Activated CD4-positive, alpha-beta T cell treated with anti-CD3 and anti-CD28 coated beads, Interleukin-10, Interleukin-2, amounts not matched to agents 100 ng/mL and 50 ng/mL, durations not matched to agents 16 hours and 8 hours (primary cell): ENCODE measurements at places on chromosomes 4 and X.
A peak's percentile ranks its signal among the peaks of the same experiment; 100 is the strongest.

- DNase-seq, result peak; percentile 62
Observed at GRCh38 chrX:65926095-65927019, 113.5 kb downstream of the VSIG4 start.

DNA sequence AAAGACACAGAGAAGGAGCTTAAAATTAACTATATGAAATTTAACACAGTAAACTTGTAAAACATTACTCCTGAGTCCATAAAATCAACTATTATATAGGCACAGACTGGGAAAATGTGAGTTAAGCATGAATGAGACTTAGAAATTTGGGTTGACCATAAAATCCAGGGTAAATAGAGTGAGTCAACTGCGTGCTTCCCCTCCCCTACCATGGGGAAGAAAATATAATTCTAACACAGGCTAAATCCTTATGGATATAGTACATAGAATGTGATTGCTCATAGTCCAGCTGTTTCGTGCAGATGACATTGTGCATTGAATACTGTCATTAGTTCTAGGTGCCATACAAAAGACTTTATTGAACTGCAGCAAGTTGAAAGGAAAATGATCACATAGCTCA is 42.2 kb downstream of the KLHL5 start:
- DNase-seq, result no peak

DNA sequence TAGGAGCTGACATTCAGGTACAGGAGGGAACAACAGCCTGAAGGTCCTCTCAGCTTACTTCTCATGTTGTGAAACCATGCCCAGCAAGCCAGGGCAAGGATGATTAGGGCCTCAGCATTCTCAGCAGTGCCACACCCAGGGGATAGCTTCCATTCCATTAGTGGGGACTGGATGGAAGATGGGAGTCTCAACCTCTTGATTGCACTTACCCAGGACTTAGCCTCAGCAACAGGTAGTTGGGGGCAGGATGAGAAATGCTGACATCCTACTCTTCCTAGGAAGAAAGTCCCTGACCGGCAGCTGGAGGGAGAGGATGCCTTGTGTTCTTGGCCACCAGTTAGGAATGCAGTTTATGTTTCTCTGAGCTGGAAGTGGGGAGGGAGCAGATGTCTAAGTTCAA is 8.8 kb upstream of the BEX3 start:
- DNase-seq, result no peak

DNA sequence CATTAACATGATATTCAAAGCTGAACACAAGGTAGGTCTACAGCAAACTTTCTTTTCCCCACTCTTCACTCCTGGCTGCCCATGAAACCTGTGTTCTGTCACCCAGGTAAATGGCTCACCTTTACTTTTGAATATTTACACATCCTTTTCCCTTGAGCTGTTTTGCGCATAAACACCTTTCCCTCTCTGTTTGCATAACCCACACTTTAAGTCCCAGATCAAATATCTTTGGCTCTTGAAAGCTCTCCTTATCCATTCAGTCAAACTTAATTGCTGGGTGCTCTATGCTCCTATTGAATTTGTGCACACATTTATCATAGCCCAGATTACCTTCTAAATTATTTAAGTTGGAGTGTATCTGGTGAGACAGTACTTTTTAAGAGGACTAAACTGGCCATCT is 51.7 kb upstream of the ATP8A1 start:
- DNase-seq, result no peak

DNA sequence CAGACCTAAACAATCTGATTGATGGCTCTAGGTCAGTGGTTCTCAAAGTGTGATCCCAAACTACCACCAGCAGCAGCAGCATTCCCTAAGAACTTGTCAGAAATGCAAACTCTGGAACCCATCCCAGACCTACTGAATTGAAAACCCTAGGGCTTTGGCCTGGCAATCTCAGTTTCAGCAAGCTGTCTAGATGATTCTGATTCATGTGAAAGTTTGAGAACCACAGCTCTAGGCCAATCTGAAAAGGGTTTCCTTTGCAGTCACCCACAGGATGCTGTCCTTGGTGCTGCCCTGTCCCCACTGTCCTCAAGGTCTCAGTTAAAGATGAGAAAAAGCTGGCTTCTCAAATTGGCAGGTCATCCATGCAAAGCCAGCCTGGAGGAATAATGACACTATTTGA is 34.8 kb downstream of the SMPX start:
- DNase-seq, result no peak

DNA sequence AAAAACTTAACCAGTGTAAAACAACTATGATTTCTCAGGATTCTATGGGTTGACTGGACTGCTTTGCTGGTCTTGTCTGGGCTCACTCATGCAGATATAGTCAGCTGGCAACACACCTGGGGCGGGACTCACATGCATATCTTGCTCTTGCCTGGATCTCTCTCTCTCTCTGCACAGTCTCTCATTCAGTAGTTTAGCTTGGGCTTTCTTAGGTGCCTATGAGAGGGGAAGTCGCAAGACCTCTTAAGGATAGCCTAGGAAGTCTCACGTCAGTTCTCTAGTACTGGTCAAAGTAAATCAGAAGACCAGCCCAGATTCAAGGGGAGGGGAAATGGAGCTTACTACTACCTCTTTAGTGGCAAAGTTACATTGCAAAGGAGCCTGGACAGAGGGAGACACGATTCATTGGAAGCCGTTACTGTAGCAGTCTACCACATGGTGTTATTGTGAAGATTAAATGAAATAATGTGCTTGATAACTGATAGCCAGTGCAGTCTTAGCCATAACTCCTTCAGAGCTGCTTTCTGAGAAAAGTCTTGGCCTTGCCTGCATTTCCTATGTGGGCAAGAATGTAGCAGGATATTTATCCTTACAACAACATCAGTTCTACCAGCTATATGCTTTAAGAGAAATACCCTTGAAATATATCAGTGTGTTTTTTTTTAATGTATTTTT is 2.1 kb downstream of the COPS4 start:
- no peak for DNase-seq

- no peak for DNase-seq
Observed at GRCh38 chrX:105765691-105766090, 56.6 kb upstream of the NRK start.

DNA sequence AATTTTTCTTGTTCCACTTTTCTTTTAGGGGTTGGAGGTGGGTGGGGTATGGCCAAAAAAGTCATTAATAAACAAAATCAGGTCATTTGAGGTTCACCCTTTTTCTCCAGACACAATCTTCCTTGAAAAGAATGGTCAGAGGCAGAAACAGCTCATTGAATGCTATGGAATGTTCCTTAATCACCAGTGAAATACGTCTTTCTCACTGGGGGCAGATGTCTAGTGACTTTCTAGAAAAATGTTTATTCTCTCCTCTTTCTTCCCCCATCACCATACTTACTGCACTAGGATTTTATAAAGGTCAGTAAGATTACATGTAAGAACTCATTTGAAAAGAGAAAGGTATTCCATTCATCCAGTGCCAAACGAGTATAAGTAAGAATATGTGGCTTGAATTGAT is 44.5 kb downstream of the MGST2 start:
- DNase-seq, result no peak

GRCh38 chrX:125436855-125437254 is 117.2 kb downstream of the TEX13C start:
- DNase-seq, result peak; percentile 46

DNA sequence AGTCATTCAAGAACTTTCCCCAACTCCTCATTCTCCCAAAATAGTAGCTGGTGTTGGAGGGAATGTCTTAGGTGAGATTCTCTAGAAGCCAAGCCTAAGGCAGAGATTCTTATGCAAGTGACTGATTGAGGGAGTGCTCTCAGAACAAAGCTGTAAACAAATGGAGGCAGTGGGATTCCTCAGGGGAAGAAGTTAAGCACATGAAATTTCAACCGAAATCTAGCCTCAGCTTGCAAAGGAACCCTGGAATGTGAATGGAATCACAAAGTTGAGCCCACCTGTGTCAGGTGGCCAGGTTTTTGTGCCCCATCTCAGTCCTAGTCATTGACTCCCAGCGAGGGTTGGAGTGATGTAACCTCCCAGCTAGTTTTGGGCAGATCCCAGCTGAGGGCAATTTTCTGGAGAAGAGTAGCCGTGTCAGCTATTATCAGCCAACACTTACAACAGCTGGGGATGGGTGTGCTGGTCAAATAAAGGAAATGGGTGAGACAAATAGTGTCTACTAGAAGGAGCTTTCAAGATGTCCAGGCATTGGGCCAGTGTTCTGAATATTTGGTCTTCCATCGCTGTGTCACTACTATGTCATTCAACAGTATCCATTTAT is 29.7 kb upstream of the FGF2 start:
- DNase-seq, result no peak

DNA sequence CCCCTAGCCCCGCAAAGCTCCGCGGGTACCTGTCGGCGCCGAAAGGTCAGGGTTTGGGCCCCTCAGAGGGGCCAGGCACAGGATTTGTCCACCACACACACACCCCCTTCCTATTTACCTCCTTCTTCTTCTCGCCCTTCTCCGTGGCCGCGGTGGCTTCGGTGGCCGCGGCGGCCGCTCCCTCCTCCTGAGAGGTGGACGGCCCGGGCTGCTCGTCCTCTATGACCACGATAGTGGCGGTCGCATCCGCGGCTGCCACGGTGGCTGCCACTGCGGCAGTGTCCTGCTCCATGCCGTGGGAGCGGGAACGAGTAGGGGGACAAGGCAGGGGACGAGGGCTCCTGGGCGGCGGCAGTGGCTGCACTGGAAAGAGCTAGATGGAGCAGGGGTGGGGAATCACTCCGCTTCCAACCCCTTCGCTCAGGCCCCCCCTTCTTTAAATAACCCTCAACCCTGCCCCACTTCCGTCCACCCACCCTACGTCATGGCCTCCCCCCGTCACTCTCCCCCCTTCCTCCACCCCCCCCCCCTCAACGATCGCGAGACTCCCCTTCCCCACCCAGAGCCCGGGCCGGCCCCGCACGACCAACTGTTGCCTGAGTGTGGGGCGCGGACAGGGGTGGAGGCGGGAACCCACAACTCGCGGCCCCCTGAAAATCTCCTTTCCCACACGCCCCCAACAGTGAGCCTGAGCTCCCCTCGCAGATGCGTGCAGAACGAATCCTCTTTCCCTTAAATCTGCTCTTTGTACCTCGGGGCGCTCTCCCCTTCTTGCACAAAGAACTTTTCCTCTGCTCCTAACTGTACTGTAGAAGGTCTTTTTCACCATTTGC is at the start of gene SMARCA1:
Gene SMARCA1, minus strand, starts transcription at position 412 of the 833 bp plus-strand sequence. Its CDS starts 120 bp downstream, at position 292.
- no peak for DNase-seq

DNA sequence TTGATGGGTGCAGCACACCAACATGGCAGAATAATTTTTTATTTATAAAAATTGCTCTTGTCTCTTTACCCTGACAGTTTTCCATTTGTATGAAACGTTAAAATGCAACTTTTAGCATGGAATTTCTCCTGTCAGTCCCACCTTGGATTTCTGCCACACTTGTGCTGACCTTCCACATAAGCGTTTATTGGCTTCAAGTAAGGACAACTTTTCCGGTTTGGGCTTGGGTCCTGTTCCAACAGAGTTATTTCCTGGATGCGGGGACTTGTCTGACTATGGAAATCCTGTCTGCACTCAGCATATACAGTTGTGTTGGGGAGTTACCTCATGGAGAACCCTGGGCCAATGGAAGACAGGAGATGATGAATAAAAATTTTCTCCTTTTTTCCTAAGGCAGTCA is 294.7 kb downstream of the NAF1 start:
- no peak for DNase-seq

GRCh38 chr4:175891231-175891630 is 79.2 kb upstream of the GPM6A start:
- DNase-seq, result no peak
